CD4-positive, alpha-beta T cell treated with Interleukin-21 for 1 hour (primary cell): ENCODE measurements at places on chromosomes 1 and 21.
A peak's percentile ranks its signal among the peaks of the same experiment; 100 is the strongest.

DNA sequence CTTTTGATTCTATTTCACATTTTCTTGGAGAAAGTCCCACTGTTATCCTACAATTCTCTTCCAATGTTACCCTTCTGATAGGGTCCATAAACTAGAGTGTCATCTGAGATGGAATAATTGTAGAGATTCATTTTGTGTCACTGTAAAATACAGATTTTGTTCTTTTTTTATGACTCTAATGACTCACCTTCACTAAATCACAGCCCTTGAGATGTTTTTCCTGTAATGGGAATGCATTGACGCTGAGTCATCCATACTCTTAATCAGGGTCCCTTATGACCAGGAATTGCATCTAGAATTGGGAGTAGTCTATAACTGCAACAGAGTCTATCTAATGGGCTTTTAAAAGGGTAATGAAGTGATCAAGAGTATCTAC lies 315.5 kb downstream of the TGFB2 start:
- no peak for DNase-seq

DNA sequence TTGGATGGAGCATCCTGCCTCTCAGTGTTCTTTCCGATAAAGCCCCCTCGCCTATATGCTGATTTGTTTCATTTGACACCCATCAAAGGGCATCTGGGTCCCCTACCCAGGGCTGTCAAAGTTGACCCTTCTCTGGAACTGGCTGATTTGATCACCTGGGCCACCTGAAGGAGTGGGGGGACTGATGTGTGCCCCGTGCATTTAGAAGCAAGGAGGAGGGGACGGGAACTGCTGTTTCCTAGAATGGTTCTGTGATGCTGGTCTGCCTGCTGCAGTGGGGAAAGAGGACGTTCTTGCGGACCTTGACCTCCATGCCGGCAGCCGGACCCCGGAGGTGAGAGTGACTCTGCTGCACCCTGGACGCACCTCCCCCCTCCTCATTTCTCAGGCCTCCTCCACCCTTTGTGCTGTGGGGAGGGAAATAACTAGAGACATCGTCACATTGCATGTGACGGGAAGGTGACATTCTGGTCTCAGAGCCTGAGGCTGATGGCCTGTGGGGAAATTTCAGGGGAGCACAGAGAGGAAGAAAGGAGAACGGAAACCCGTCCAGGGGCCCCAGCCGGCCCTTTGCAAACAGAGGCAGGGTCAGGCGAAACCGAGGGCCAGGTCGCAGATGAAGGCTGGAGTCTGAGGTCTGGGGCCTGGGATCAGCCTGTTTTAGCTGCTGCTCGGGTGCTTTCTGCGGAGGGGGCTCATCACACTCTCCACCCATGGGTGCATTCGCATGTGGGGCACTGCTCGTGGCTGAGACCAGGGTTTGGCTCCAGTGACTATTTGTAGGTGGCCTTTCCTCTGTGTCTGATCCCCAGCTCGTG lies 25.7 kb downstream of the CRYAA start:
- DNase-seq, result no peak

- peak; percentile 37 for DNase-seq
Observed at GRCh38 chr1:24189528-24189927, 2.4 kb upstream of the IFNLR1 start.

DNA sequence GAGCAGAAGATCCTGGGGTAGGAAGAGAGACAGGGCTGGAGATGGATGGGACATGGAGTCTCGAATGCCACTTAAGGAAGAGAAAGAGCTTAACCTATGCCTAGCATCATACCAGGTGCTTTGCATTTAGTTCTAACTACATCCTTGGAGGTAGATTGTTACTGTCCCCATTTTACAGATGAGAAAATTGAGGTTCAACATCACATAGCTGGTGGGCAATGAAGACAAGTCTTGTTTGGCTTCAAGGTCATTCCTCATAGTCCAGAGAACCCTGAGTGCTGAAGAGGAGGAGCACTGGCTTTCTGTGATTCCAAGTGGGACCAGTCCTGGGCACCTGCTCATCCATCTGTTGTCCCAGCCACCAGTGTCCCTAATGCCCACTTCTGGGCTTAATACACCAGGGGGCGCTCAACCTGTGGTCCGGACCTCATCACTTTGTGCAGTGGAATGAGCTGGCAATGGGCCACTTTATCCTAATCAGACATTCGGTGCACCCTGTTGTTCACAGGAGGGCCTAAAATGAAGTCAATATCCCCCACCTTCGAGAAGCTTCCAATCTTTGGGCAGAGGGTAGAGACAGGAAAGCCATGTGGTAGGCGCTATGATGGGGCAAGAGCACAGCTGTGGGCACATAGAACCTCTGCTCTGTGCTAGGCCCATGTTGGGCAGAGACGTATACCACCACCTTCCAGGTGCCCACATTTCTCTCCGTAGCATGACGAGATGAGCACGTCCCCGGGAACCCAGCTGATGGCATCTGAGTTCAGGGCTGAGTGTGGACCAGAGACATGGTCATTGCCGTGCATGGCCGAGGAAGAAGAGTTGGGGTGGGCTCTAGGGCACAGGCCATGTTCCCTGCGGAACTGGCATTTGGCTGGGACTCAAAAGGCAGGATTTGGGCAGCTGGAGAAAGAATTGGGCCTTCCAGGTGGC lies 9.2 kb downstream of the RPS6KA1 start:
- DNase-seq, result peak; percentile 59

GRCh38 chr1:50971748-50972305 lies 1.8 kb downstream of the CDKN2C start:
- DNase-seq, result no peak

DNA sequence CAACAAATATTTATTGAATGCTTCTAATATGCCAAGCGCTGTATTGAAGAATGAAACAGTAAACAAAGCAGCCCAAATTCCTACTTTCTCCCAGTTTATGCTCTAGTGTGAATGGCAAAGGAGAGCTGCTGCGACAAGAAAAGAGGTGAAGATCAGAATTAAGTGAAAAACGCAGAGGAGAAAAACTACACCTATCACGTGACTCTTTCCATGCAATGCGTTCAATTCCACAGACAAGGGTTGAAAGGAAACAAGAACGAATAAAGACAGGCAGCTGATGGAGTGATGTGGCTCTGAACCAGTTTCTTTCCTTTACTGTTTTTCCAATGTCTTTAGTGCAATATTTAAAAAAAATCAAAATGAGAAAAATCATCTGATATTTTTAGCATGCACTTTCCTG lies 23.6 kb downstream of the MT1HL1 start:
- DNase-seq, result no peak

DNA sequence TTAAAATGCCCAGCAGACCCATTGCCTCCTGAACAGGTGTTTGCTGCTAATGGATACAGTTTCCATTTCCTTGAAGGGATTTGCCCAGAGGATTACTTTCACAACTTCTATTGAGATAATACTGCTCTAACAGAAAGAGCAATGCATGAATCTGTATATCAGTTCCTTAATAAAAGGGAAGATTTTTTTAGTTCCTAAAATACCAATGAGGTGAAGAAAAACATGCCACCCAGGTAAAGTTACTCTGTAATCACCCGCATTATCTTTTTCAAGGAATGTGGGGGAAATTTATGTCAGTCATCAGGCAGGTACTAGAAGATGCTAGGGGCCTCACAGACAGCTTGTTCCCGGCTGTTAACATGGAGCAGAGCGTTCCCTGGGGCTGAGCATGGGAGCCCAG lies 41.1 kb downstream of the KCNJ15 start:
- no peak for DNase-seq

DNA sequence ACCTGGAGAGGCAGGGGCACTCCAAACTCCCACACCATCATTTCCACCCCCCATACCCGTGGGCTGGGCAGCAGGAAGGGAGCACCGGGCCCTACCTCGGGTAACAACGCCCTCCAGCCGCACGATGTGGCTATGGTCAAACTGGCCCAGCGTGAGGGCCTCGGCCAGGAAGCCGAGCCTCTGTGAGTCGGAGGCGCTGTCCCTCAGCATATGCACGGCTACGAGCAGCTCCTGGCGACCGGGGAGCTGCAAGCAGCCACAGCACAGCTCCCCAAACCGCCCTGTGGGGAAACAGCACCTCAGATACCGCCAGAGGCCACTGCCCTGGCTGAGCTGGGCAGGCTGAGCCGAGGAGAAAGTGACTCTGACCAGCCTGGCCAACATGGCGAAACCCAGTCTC lies 29.2 kb downstream of the CDCA8 start:
- no peak for DNase-seq
